OCI-LY7 (cell line): ENCODE measurements at places on chromosomes 2 and 18. TPM values are rescaled to one million over a fixed set of nuclear protein-coding genes. Genes with fewer than 3 reads are reported as not detected.
A peak's percentile ranks its signal among the peaks of the same experiment; 100 is the strongest.

DNA sequence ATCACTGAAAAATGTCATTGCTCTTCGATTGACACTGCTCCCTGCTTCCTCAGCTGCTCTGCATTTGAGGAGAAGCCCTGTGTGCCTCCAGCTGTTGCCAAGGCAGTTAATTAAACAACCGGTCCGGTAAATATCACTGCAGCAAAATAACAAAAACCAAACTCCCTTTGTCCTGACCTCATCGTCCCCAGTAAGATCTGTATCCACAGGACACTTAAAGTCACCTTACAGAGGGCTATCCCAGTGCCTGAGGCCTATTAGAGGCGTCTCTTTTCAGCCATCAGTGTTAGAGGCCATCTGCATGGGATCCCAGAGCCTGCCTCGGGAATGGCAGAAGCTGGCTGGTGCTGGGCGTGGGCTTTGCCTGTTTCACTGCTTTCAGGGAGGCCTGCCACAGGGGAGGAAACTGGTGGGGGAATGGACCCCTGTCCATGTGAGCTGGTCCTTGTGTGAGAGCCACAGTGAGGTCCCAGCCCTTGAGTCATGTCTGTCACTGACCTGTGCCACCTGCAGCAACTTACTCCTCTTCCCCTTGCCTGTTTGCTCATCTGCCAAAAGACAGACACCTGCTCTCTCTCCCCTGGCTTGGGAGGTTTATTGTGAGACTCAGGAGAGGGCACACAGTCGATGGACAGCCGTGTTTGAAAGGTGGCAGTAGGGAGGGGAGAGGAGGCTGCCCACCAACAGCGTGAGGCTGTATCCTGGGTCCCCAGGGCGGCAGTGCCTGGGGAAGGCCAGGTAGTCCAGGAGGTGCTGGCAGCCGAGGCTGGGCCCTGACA is 117.7 kb upstream of the MCFD2 start:
- no peak for DNase-seq

- DNase-seq = no peak
These were observed 547.6 kb downstream of the CPS1 start for GRCh38 chr2:211103989-211104388.

Gene RALB
- 22.8 and 23.6 TPM in 2 replicates for total RNA-seq

DNA sequence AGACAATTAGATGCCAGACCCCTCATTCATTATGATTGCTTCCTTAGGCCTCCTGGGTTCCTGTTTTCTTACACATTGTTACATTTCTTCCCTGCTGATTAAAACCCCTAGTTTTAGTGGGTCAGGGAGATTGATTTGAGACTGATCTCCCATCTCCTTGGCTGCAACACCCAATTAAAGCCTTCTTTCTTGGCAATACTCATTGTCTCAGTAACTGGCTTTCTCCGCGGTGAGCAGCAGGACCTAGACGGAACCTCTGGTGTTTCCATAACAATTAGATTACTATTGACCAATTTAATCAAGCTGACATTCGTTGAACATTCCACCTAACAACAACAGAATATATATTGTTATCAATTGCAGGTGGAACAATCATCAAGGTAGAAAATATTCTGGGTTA is 1676.4 kb upstream of the SLC39A10 start:
- DNase-seq = no peak

DNA sequence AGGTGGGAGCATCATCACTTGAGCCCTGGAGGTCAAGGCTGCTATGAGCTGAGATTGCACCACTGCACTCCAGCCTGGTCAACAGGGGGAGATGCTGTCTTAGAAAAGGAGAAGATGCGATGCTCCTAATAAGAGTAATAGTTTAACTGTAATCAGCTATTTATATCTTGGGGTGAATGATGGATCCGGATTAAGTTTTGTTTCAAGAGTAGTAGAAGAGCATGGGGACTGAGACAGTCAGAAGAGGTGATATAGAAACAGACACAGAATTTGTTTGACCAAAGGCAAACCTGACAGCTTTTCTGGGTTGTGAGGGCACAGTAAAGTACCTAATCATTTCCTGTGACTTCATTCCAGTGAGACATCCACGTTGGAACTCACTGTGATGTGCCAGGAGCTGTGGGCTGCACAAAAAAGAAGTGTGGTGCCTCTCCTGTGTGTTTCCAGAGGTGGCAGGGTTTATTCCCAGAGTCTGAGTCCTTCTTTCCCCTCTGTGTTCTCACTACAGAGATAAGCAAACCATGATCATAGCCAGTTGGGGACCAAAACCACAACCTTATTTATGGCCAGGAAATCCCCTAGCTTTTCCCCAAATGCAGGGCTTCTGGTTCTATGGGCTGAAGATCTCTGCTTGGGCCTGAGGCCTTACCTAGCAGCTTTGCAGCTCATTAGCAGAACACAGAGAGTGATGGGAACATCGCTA is 113.7 kb downstream of the XRCC5 start:
- peak; percentile 13 for DNase-seq

DNA sequence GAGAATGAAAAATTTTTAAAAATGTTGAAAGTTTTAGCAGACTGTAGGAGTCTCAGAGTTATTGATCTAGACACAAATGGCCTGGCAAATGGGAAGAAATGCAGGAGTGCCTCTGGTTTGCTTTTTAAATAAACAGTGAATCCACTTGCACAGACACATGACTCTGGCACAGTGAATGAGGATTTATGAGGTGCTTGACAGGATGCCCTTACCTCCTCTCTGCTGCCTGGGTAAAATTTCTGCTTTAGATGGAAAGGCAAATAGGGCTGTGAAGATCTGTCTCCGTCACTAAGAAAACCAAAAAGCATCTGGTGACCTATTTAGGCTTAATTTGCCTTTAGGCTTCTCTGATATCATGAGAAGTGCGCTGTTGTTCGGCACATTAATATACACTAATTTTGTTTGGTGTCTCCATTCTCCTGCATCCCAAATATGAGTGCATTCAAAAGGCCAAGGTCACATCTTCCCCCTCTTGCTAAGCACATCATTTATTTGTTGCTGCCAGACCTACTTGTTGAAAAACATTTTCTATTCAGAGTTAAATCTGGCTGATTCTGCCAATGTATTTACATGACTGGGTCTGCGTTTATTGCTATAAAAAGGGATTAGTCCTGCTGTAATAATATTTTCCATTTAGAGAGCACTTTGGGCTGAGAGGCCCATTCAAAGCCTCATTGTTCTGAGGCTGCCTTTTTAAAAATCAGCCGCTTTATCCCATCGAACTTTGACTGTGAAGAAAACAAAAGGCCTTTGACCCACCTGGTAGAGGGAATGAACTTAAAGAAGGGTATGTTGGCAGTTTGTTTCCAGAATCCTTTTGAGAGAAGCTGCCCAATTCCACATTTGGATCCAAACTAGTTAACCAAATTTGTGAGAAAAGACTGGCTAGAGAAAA is 94.9 kb downstream of the RNF152 start:
- DNase-seq = no peak

GRCh38 chr2:192254444-192254843 is 59.7 kb upstream of the TMEFF2 start:
- DNase-seq = no peak
